ENCODE measurements at places on chromosomes 3 and 15.
A peak's percentile ranks its signal among the peaks of the same experiment; 100 is the strongest.

- DNase-seq, result no peak
These were observed 857 bp downstream of the AEN start for GRCh38 chr15:88621789-88622604.

- DNase-seq, result no peak
These were observed at the start of gene IL17RD for GRCh38 chr3:57164657-57165573. Gene IL17RD (minus strand): TSS chr3:57165353. CDS start chr3:57165286, 67 bp downstream.

DNA sequence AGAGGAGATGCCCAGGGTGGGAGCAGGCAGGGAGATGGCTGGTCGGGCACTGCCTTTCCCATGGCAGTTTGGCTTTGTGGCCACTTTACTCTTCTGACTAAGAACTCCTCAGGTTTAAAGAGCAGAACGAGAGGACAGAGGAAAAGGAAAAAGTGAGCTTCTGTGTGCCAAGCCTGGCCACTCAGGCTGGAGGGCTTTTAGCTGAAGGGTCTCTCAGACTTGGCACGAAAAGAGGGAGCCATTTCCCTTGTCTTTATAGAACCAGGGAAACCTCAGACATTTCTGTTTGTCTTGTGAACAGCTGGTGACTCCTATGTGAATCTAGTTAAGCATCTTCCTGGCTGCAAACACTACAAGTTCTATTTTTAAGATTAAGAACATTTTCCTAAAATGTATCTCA lies 23.3 kb upstream of the PSMD6 start:
- no peak for DNase-seq

DNA sequence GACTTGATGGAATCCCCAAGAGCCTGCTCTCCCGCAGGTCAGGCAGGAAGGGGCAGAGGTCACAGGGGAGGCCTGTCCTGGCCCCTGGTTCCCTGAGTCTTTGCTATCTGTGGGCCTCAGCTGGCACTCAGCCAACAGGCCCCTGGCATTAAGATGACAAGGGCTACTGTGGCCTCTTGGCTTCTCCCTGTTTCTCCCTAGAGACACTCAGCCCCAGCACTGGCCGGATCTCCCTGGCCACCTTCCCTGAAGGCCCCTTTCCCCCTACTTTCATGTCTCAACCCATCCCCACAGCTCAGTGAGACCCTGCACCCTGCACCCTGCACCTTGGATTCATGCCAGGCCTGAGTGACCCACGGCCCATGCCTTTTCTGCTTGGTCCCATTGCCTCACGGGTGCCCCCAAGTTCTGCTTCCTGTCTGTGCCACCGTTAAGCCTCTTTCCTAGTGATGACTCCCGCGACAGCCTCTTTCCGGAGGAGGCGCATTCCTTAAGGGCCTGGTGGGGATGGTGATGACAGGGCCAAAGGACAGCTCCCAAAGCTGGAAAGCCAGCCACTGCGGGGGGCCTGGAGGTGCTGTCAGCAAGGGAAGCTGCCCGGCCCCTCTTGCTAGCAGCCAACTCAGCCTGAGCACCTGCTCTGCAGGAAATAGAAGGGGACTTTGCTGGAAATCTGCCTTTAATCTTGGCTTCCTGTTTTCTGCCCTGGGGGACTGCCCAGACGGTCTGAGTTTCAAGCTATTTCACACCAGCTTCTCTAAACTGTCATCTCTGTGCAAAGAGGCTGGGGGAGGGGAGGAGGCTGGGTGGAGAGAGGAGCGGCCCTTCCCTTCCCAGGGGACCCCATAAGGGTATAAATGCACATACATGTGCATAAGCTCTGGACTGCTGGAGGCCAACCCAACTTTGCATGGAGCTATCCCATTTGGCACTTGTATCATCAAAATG lies 4.8 kb upstream of the CSK start:
- no peak for DNase-seq

- DNase-seq, result peak; percentile 43
These were observed 79.1 kb upstream of the ABI3BP start for GRCh38 chr3:101072300-101072699.

GRCh38 chr3:126983653-126984390 lies 907 bp downstream of the PLXNA1 start:
- DNase-seq, result no peak

- no peak for DNase-seq
These were observed 77.3 kb downstream of the ABI3BP start for GRCh38 chr3:100915706-100916495.

DNA sequence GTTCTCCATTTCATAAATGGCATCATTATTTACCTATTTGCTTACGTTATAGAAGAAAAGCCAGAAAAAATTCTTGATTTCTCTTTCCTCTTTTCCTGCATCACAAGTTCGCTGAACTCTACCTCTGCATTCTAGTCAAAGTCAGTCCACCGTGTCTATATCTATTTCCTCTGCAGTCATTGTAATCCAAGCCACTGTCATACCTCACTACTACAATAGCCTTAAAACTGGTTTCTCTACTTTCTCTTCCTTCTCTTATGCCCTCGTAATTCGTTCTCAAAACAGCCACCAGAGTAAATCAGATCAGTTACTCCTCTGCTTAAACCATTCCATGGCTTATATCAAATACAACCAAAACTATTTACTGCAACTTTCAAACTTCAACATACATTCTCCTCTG lies 13.4 kb upstream of the FAM81A start:
- no peak for DNase-seq

GRCh38 chr15:42133886-42134502 lies 22.4 kb downstream of the PLA2G4F start:
- DNase-seq, result no peak

All from epithelial cell of prostate (primary cell).